ENCODE measurements at places on chromosomes 12 and 14. TPM values are rescaled to one million over a fixed set of nuclear protein-coding genes. Genes with fewer than 3 reads are reported as not detected.

TMEM253 gene
- total RNA-seq = not detected

CCDC88C gene
- 9.2 TPM for total RNA-seq

KRT81 gene
- total RNA-seq = not detected

DNA sequence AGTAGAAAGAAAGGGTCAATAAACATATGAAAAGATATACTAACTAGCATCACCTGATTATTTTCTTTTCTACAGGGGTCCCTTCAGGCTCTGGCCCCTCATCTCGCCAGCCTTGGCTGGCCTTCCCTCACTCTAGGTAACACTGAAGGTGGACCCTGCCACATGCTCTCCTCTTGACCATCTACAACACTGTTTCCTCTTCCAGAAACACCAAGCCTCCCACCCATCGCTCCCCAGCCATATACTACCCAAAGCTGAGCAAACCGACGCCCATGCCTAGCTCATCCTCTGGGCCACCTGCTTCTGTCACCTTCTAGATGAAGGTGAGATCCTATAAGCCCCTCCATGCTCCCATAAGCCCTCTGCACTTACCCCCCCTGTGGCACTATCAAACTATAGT lies 14.8 kb downstream of the ANAPC5 start:
- H3K36me3 ChIP-seq = peaks cover 5% of the 10 kb centered on the region
- no peaks in the 10 kb centered on the region for H3K27me3 ChIP-seq
- no peaks in the 10 kb centered on the region for H3K4me1 ChIP-seq

- no peaks in the 10 kb centered on the region for H3K4me1 ChIP-seq
- no peak for DNase-seq
- H3K27me3 ChIP-seq = no peaks in the 10 kb centered on the region
- no peak overlapping the region for H3K4me3 ChIP-seq
- H3K36me3 ChIP-seq = no peaks in the 10 kb centered on the region
Observed at GRCh38 chr14:37203423-37203822, 5.7 kb downstream of the MIPOL1 start.

GRCh38 chr12:13062669-13063068 lies 18.5 kb downstream of the FAM234B start:
- H3K36me3 ChIP-seq = peaks cover 7% of the 10 kb centered on the region
- no peak for DNase-seq
- H3K4me3 ChIP-seq = no peak overlapping the region
- no peaks in the 10 kb centered on the region for H3K27me3 ChIP-seq
- no peak overlapping the region for H3K27ac ChIP-seq

All from aorta (tissue), 5 donors.